Thymus (tissue), 14 donors: ENCODE measurements at places on chromosomes 5 and 9. TPM values are rescaled to one million over a fixed set of nuclear protein-coding genes. Genes with fewer than 3 reads are reported as not detected.

TMEM174 gene
- not detected for total RNA-seq

- DNase-seq, result peak; percentile 9
Observed at GRCh38 chr5:115842089-115842935, 577 bp downstream of the AP3S1 start.

DNA sequence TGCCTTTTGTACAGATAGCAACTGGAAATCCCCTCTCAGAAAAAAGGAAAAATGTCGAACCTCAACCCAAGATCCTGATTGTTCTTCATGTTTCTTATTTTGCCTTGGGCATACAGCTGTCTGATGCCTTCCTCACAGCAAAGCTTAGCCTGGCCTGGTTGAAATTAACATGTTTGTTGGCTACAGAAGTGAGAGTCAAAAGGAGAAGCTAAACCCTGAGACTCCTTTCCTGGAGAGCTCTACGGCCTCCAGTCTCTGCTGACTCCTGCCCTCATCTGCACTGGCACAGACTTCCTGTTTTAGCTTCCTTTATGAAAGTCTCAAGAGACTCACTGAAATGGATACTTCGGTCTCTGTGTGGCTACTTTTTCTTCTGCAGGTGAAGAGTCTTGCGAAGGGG, 186.7 kb downstream of the PARP8 start:
- no peak for DNase-seq

DNA sequence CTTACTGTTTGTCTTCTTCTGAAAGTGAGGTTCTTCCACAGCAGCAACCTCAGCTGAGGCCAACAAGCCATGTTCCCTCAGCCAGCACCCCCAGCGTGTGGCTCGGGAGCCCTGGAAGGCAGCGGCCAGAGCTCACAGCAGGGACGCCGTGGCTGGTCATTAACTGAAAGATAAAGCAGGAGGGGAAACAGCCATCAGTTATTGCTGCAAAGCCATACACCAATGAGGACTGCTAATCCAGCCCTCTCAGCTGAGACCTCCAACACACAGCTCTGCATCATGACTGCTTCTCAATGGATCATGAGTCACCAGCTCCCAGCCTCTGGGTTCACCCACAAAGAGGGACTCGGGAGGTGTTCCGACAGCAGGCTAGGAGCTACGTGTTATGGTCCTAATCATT, 24.3 kb downstream of the ABCA1 start:
- DNase-seq, result no peak

CMBL gene
- 1.9 TPM for total RNA-seq

DNA sequence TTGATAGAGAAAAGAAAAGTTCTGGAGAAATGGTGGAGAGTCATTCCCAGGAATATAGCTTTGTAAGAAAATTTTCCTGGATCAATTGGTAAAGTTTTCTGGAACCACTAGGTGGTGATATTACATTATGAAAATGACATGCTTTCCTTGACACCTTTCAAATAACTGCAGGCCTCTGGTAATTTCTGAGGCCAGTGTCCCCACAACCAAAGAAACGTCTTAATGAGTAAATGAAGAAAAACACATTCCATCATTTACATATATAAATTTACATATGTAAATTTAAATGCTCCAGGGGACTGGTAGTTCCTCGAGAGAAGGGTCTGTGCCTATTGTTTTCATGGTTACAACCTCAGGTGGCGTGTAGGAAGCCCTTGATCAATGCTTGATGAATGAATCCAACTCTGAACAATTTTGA, 17.2 kb upstream of the RGS3 start:
- no peak for DNase-seq

EGFLAM gene
- total RNA-seq, result 24.0 TPM

TYRP1 gene
- 0.19 TPM for total RNA-seq
